ENCODE measurements at places on chromosomes 7 and 10.

DNA sequence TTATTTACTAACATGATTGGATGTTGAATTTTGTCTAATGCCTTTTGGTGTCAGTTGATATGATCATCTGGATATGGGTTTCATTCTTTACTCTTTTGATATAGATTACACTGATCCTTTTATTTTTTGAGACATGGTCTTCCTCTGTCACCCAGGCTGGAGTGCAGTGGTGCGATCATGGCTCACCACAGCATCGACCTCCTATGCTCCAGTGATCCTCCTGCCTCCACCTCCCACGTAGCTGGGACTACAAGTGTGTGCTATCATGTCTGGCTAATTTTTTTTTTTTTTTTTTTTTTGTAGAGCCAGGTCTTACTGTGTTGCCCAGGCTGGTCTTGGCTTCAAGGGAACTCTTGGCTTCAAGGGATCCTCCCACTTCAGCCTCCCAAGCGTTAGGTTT is 27.1 kb downstream of the BMS1 start:
- no peak for DNase-seq

DNA sequence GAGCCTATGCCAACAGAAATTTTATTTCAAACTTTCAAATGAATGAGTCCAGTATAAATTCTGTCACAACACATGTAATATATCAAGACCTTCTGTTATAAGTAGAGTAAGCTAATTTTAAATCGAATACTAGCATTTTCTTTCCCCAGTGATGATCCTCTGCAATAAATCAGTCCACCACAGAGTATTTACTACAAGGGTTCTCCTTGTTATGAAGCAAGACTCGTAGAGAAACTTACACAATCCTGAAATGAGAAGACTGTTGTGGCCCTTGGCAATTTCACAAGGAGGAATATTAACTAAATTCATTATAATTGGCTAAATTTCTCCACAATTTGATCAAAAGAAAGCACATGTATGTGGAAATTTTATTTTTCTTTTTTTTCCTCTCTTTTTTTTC is 312.4 kb upstream of the DGKB start:
- DNase-seq, result no peak

DNA sequence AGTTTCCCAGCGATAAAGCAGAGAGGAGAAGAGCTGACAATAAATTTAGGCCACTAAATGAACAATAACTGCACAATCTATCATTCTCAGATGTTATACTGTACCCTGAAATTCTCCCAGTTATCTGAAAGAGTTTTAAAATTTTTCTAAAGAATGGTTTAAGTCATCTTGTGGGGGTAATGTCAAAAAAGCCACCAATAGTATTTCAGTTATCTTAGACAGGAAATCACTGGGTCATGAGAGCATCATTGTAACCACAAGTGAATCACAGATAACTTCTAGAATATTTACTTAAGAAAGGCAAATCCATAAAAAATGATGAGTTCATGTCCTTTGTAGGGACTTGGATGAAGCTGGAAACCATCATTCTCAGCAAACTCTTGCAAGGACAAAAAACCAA is 147.1 kb downstream of the DNAJB9 start:
- no peak for DNase-seq

GRCh38 chr7:4133491-4134044 is 548.5 kb upstream of the FOXK1 start:
- DNase-seq, result no peak

GRCh38 chr10:132866601-132867381 is 75.6 kb downstream of the CFAP46 start:
- no peak for DNase-seq
